ENCODE measurements at places on chromosomes 7 and 10.

GRCh38 chr7:85065306-85065705 lies 121.5 kb downstream of the SEMA3D start:
- no peaks in the 10 kb centered on the region for H3K4me1 ChIP-seq
- DNase-seq = no peak
- no peaks in the 10 kb centered on the region for H3K36me3 ChIP-seq
- no peaks in the 10 kb centered on the region for H3K27me3 ChIP-seq
- H3K4me3 ChIP-seq = no peak overlapping the region
- H3K27ac ChIP-seq = no peak overlapping the region

DNA sequence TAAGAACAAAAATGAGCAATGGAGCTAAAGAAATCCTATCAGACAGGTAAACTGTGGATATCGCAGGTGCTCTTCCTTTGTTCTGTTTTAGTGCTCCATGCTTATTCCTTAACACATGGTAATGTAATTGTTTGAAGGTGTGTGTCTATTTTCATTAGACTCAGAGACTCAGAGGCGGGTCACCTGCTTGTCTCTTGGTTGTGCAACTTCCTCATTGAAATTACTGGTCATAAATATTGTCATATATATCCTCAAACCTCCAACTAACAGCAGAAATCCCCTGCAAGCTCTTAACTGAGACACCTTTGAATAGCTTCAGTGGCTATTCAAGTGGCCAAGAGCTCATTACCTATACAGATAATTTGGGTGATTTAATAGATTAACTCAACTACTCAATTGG lies 177.2 kb downstream of the PTN start:
- no peaks in the 10 kb centered on the region for H3K36me3 ChIP-seq
- no peak overlapping the region for H3K4me3 ChIP-seq
- no peak for DNase-seq
- H3K27ac ChIP-seq = no peak overlapping the region
- no peaks in the 10 kb centered on the region for H3K4me1 ChIP-seq

GRCh38 chr7:370259-370625 lies 80.3 kb downstream of the FOXL3 start:
- peaks cover 3% of the 10 kb centered on the region for H3K36me3 ChIP-seq
- no peaks in the 10 kb centered on the region for H3K27me3 ChIP-seq
- DNase-seq = no peak
- H3K4me1 ChIP-seq = peaks cover 20% of the 10 kb centered on the region
- no peak overlapping the region for H3K27ac ChIP-seq

DNA sequence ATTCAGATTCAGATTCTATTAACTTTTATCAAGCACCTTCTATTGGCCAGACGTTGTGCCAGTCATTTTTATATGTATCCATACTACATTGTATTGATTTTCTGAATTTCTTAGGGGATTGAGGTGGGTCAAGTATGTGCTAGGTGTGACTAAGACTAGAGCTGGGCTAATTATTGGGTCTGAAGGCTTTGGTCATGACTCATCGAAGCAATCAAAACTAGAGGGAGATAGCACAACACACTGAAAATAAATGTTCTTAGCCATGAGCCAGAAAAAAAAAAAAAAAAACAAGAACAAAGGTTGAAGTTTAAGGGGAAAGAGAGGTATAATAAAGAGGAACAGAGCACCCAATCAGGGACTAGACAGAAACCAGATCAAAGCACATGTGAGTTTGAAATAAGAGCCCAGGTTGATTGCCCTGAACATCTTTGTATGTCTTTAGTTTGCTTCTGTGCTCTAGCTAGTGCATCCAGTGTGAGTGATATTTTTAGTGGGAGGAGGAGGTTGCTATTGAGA lies 171.6 kb upstream of the FOXP2 start:
- no peak for DNase-seq
- H3K4me3 ChIP-seq = no peak overlapping the region
- no peaks in the 10 kb centered on the region for H3K4me1 ChIP-seq
- H3K36me3 ChIP-seq = no peaks in the 10 kb centered on the region

- no peak overlapping the region for H3K4me3 ChIP-seq
- peaks cover 15% of the 10 kb centered on the region for H3K27me3 ChIP-seq
- peaks cover 5% of the 10 kb centered on the region for H3K36me3 ChIP-seq
- no peak for DNase-seq
These were observed 10.4 kb downstream of the HTR7 start for GRCh38 chr10:90847436-90847835.

DNA sequence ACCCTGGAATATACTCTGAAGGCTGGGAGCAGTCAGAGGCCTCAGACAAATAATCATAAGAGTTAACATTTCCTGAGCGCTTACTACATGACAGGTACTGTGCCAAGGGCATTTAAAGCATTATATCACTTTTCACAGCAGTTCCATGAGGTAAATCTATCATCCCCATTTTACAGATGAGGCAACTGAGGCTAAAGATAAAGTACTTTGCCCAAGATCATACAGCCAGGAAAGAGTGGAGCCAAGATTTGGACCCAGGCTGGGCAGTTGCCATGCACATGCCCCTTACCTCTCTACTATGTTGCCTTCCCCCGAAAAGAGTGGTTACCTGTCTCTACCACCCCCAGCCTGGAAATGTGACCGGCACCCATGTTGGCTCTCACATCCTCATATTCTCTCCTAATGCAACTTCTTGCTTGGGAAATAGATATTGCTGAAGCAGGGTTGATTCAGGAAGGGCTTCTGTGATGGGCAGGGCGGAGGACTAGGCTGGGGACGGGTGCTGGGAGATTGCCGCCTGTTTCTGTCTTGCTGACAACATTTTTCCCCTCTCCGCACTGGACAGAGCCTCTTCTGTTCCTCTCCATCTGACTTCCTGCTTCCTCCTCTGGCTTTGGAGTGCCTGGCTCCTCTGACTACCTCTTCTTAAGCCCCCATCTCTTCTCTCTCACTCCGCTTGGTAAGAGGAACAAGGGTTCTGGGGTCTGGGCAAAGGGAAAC lies 13.8 kb downstream of the SMO start:
- no peak overlapping the region for H3K27ac ChIP-seq
- no peak overlapping the region for H3K4me3 ChIP-seq

DNA sequence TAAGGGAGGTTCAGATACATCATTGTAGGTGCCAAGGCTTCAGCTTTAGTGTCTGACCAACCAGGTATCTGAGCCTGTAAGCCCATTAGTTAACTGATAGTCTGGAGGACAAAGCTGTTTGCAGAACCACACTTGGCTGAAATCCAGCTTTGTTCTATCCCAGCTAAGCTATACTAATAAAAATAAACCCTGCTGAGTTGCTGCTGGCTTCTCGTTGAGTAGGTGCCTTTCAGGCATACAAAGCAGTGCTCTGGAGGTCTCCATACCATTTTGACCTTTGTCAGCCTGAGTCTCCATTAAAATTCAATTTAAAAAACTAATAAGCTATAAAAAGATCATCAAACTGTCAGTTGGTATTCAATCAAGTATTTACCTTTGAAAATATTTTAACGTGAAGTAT lies 22.0 kb downstream of the CDCA7L start:
- peaks cover 3% of the 10 kb centered on the region for H3K4me1 ChIP-seq
- no peak overlapping the region for H3K4me3 ChIP-seq
- no peak overlapping the region for H3K27ac ChIP-seq
- peaks cover 19% of the 10 kb centered on the region for H3K36me3 ChIP-seq
- H3K27me3 ChIP-seq = no peaks in the 10 kb centered on the region
- DNase-seq = no peak

- no peak overlapping the region for H3K4me3 ChIP-seq
- no peak for DNase-seq
- no peaks in the 10 kb centered on the region for H3K36me3 ChIP-seq
- no peak overlapping the region for H3K27ac ChIP-seq
- no peaks in the 10 kb centered on the region for H3K4me1 ChIP-seq
These were observed 49.0 kb upstream of the ZRANB1 start for GRCh38 chr10:124892905-124893304.

DNA sequence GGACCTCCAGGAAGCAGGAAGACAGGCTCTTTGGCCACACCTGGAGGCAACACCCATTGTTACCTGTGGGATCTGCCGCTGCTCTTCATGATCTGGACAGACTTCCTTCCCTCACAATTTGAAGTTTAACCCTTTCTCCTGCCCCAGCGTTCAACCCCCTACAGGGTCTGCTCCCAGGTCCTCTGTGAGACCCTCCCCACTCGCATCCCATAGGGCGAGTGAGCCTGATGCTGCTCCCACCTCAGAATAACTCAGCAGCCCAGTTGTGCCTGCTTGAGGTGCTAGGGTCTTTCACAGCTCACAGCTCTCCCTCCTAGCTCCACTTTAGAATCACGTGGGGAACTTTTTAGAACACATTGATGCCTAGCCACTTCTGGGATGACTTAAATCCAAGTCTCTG lies 61.8 kb upstream of the C10orf90 start:
- no peak for DNase-seq
- H3K4me3 ChIP-seq = no peak overlapping the region
- no peaks in the 10 kb centered on the region for H3K27me3 ChIP-seq

GRCh38 chr10:103042129-103042528 lies 124.0 kb downstream of the CNNM2 start:
- H3K27ac ChIP-seq = no peak overlapping the region
- no peaks in the 10 kb centered on the region for H3K4me1 ChIP-seq
- H3K36me3 ChIP-seq = no peaks in the 10 kb centered on the region
- no peak overlapping the region for H3K4me3 ChIP-seq
- no peak for DNase-seq

DNA sequence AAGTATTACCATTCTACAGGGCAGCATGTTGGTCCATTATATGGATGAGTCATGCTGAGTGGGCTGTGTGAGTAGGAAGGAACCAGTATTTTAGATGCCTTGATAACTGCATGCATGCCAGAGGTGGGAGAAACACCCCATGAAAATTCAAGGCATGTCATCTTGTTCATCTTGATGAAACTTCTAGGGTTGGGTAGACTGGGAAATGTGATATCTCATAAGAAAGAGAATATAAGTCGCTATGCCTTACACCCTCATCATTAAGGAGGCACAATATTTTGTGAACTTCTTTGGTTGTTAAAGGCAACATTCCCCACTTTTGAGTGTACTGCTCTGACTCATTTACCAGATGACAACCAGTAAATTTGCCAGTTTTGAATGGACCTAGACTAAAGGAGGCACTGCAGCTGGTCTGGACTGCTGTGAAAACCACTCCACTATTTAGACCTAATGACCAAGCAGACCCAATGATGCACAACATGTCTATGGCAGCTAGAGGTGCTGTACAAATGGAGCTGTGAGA lies 48.0 kb downstream of the ZNF365 start:
- H3K4me1 ChIP-seq = no peaks in the 10 kb centered on the region
- DNase-seq = no peak
- H3K27ac ChIP-seq = no peak overlapping the region
- peaks cover 4% of the 10 kb centered on the region for H3K27me3 ChIP-seq

DNA sequence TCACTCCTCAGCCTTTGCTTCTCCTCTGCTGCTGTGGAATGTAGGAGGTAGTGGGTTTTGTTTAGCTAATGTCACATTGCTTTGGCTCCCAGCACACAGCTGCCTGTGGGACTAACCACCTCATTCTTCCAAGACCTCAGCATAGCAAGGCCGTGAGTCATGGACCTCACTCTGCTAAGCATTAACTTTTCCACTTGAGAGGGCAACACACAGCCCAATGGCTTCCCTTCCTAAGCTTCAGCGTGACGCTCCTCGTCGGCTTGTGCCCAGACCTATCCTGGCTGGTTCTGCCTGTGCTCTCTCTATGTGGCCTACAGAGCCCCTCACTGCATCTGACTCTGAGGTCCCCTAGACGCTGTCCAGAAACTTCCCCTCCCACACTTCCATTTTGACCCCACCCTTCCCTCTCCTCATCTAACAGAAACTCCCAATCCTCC lies 23.3 kb downstream of the MYOF start:
- H3K27me3 ChIP-seq = peaks cover 3% of the 10 kb centered on the region
- no peak for DNase-seq
- H3K4me1 ChIP-seq = peaks cover 6% of the 10 kb centered on the region
- no peak overlapping the region for H3K4me3 ChIP-seq
- no peaks in the 10 kb centered on the region for H3K36me3 ChIP-seq

GRCh38 chr7:12358694-12359093 lies 45.0 kb downstream of the VWDE start:
- H3K27ac ChIP-seq = no peak overlapping the region
- H3K4me1 ChIP-seq = no peaks in the 10 kb centered on the region
- DNase-seq = no peak
- no peaks in the 10 kb centered on the region for H3K27me3 ChIP-seq

- DNase-seq = no peak
- no peaks in the 10 kb centered on the region for H3K4me1 ChIP-seq
- H3K27ac ChIP-seq = no peak overlapping the region
- H3K36me3 ChIP-seq = no peaks in the 10 kb centered on the region
- H3K27me3 ChIP-seq = peaks cover 39% of the 10 kb centered on the region
- no peak overlapping the region for H3K4me3 ChIP-seq
These were observed 117.6 kb downstream of the ARHGAP22 start for GRCh38 chr10:48487244-48487643.

DNA sequence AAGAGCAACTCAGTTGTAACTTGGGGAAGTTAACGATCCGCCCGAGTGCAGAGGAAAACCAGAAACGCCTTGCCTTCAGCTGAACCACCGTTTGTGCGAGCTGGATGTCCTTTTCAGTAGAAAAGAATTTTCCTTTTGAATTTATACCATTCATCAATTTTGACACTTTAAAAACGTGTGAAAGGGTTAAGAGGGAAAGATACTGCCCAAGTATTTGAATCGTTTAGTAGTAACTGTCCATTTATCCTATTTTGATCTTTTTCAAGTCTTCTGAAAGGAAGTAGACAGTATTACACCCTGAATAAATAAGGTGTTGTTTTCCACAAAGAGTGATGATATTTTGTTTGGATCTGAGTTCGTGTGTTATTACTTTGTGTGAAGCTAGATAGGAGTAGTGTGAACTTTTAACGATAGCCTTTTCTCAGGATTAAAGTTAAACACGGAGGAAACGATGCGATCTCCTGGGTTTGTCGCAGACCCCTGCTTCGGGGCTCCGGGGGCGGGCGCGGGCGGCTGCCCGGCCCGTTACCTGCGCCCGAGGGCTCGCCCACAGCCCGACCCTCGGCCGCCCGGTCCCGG lies 830 bp upstream of the BMI1 start:
- peaks cover 24% of the 10 kb centered on the region for H3K36me3 ChIP-seq
- peak overlapping the region; percentile 82 for H3K4me3 ChIP-seq
- peaks cover 60% of the 10 kb centered on the region for H3K4me1 ChIP-seq
- H3K27ac ChIP-seq = peak overlapping the region; percentile 88
- peaks cover 41% of the 10 kb centered on the region for H3K27me3 ChIP-seq
- no peak for DNase-seq

DNA sequence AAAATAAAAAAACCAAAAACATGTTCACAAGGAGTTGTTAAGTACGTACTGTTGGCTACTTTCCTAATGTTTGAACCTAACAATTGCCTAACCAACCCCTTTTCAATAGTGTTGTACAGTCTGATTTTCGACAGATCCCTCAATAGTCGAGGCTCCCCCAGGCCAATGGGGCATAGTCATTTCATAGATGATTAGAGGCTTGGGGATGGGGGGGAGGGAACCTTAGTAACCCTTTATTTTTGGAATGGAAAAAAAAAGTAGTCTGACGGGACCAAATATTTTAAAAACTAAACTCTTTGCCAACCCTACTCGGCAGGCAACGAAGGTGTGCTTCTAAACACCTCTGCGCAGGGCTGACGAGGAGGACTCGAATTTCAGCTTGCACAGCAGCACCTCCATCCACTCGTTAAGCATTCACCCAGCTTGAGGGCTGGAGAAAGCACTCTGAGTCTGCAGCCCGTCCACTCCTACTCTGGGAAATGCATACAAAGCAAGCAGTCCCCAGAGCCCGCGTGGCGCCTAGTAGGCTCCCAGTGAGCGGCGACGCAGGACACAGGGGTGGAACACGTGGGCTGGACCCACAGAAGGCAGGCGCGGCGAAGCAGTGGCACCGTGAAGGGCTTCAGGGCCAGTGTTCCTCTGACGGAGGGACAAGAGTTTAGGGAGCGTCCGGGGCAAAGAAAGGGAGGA lies 899 bp downstream of the PUS7 start:
- peaks cover 4% of the 10 kb centered on the region for H3K27me3 ChIP-seq
- peak overlapping the region; percentile 92 for H3K4me3 ChIP-seq
- peak; percentile 59 for DNase-seq
- H3K36me3 ChIP-seq = peaks cover 8% of the 10 kb centered on the region
- peak overlapping the region; percentile 92 for H3K27ac ChIP-seq
